ENCODE measurements at places on chromosomes 11 and 22. TPM values are rescaled to one million over a fixed set of nuclear protein-coding genes. Genes with fewer than 3 reads are reported as not detected.

NPAS4 gene
- total RNA-seq, result 1.6 TPM

APOA4 gene
- total RNA-seq, result not detected

DNA sequence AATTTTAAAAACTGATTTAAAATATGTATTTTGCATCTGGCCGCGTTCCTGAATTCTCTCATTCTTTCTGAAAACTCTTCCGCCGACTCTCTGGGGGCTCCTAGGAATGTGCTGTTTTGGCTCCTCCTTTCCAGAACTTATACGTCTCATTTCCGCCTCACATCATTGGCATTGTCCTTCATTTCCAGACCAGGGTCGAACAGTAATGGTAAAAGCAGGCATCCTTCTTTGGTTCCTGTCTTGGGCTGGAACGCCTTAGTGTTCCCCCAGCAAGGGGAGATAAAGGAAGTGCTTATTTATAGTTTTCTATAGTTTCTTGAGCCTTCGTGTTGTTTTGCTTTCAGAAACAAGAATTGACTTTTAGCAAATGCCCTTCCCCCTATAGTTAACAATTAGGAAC is 10.9 kb upstream of the TNNT3 start:
- no peak for DNase-seq

DNA sequence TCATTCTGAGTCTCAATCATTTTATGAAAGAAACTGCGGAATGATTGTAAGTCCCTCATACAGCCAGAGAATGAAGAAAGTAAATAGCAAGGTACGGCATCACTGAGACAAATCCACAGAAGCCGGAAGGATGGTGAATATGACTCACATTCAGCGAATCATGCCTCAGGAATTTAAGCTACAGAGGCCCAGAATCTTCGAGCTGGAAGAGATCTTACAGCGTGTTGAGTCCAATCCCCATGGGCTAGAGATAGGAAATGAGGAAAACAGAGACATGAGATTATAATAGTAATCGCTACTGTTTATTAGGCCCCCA is 173.2 kb downstream of the KIF18A start:
- DNase-seq, result peak; percentile 1

DNA sequence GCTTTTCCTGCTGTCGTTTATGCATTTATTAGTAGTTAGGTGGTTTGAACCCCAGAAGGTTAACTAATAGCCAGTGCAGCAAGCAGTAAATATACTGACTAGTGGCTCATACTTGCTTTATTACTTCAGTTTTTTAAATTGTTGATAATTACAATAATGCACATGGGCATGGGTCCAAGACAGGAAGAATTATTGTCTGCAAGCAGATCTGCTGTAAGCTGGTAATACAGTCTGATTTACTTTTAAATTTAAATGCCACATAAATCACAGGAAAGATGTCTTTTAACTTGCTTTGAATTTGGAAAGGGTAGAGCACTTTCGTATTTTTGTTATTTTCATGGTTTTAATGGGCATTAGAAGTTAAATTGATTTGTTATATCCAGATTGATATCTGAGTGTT is 27.1 kb downstream of the APLP2 start:
- DNase-seq, result no peak

OR56A1 gene
- 0.05 TPM for total RNA-seq

DNA sequence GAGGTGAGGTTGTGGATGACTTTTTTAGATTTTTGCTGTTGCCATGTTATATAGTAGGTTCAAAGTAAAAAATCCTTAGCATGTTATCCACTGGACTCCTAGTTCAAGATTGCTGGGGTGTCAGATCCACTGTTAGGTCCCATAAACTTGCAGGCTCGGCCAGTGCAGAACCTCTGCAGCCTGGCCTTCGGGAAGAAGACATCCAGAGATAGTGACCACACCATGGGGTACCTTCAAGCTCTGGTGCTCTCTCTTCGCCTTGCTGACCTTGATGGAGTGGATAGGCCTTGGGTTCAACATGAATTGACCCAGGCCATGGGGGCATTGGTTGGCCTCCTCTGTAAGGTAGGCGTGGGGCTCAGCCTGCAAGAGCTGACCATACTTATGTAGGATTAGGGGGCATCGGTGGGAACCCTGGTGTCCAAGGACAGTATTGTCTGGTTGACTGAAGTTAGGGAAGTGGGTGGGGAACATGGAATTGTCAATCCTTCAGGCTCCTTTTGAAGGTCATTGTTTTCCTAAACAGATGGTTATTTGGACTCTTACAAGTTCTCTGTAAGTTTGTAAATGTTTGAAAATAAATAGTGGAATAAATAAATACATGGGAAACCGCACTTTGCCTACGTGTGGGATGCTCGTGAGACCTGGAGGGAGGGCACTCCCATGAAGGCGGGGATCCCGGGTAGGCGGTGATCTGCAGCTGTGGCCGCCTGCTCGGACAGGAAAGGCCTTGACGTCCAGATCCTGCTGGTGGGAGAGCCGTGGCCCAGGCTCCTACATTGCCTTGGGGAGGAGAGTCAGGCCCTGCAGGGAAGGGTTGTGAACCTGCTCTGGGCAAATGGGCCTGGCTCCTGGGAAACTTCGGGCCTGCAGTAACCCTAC is 37.1 kb downstream of the BCR start:
- DNase-seq, result no peak

DNA sequence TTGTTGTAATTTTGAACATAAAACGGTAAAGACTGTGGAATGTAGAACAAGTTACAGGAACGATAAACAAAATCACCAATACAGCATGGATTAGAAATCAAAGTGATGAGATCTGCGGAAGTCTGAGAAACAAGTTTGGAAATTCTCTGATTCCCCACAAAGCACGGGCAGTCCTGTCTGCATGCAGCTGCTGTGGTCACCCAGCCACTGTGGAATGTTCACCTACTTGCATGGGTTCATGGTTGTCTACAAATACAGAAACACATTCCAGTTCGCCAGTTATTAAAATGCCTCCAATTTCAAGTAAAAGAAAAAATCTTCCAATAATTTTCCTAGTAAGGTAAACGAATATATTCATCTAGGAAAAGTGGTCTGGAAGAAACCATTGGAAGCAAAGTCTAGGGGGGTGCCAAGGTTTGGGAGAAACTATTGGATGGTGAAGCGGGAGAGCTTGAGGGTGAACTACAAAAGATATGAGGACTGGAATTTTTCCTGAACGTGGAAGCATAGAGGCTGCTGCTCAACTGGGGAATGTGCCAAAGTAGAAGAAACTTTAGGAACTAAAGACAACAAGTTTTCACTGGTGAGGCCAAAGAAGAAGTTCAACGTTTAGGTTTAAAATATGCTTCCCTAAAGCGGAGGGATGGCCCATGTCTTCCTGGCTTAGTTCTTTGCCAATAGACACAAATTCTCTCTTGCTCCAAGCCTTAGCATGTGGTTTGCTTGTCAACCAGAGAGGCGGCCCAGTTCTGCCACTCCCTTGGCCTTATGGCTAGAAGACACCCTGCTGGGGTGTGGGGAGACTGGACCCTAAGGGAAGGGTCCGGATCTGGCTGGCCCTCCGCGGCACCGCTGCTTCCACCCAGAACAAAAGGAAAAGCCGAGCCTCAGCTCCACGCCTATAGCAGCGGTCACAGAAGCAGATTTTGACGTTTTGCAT is 70.2 kb downstream of the CTTN start:
- DNase-seq, result no peak

GRCh38 chr11:20105427-20105826 is 54.8 kb downstream of the DBX1 start:
- DNase-seq, result no peak

LSP1 gene
- total RNA-seq, result 50.7 TPM

SERPING1 gene
- 53.6 TPM for total RNA-seq

OR52A1 gene
- not detected for total RNA-seq

GRCh38 chr11:36073411-36074203 is 129.7 kb downstream of the LDLRAD3 start:
- no peak for DNase-seq

DNA sequence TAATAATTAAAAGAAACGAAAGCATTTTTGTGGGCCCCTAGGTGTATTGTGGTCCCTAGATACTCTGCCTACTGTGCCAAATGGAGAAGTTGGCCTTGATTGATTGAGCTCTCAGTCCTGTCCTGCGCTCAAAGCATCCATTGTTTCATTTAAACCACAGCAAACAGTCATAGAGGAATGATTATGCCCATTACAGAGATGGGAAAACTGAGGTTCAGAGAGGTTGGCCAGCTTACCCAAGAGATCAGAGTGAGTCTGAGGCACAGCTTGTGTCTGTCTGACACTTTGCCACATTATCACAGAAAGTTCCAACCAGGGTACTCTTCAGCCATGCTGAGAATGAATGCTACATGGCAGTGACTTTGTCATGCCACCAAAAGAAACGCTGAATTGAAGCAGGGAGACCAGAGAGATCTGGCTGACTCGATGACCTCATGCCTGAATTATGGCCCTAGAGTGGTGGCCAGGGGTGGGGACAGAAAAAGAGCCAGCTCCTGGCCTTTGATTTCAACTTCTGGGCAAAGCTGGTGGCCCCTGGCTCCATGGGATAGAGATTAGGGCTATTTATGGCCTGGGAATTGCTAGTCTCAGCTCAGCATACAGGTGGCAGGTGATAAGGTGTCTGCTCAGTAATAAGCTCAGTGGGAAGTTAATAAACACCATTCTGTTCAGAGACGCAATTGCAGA is 180.5 kb downstream of the MIAT start:
- no peak for DNase-seq

DNA sequence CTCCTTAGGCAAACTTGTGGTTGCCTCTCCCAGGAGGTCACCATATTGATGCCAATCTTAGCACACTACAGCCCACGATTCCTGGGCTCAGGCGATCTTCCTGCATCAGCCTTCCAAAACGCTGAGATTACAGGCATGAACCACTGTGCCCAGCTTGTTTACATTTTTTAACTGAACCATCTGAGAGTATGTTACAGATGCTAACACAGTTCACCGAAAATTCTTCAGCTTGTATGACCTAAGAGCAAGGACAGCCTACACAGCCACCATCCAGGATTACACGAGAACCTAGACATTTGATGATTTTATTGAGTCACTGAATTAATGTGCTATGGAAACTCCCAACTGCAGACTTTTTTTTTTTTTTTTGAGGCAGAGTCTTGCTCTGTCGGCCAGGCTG is 5.8 kb upstream of the LGALS1 start:
- DNase-seq, result no peak

DNA sequence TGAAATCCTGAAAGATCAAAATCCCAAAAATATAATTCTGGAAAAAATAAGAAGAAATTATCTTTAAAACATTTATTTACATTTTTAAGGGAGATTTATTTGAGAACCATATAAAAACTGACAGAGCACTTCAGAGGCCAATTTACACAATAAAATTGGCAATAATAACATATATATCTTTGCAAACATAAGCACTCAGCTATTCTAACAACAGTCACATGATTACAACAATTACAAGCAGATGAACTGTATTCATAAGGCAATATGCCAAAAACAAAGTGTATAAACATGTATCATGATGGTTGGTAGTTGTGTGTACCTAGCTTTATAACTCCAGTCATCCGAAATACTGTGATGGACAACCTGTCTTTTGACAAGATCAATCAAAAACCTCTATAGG is 17.7 kb upstream of the RASSF10 start:
- DNase-seq, result no peak

- no peak for DNase-seq
Measured at GRCh38 chr11:81005595-81005994, 1564.8 kb upstream of the TENM4 start.

ACR gene
- total RNA-seq, result not detected

- no peak for DNase-seq
Measured at GRCh38 chr11:10392095-10393079, 62.7 kb upstream of the AMPD3 start.

DNA sequence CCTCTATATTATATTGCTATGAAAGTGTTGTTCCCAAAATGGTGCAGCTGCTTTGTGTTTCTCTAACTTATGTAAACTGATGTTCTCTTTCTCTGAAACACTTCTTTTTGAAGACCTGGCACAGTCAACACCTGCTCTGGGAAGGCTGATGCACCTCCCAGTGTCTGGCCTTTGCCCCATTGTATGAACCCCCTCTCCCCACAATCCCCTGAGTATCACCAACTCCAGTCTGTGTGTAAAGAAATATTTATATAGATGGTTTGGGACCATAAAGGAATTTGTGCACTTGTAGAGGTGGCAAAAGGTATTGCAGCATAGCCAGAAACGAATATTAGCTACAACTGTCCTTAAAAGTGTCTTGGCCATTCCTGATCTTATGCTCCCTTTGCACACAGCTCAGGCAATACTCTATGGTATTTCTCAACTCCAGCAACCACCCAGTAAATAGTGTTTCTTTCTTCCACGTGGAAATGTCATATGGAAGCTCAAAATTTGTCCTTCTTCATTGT is 365.2 kb upstream of the DDI1 start:
- DNase-seq, result no peak

GRCh38 chr11:7591987-7592386 is 78.2 kb downstream of the PPFIBP2 start:
- no peak for DNase-seq

GRCh38 chr11:116180806-116181600 is 591.8 kb downstream of the BUD13 start:
- no peak for DNase-seq

- no peak for DNase-seq
Measured at GRCh38 chr11:33734441-33735270, 1.6 kb downstream of the CD59 start.

NCF4 gene
- total RNA-seq, result 9.7 TPM

GRCh38 chr11:16321148-16321547 is 35.2 kb downstream of the SOX6 start:
- no peak for DNase-seq

DNA sequence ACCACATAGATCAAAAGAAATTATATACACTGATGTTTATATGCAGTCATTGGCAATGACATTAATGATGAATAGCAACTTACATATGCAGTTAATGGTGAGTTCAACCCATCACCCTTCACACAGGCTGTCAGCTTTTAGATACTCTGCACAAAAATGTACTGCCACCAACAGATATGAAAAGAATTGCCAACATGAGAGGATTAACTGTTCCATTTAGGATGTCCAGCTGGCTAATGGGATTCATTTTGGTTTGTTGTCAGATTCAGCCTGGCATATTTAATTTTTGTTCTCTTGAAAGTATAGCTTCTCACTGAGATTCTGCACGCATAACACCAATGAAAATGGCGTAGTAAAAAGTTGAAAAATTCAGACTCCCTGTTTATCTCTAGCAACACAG is 554.0 kb upstream of the ARHGAP42 start:
- no peak for DNase-seq

DNA sequence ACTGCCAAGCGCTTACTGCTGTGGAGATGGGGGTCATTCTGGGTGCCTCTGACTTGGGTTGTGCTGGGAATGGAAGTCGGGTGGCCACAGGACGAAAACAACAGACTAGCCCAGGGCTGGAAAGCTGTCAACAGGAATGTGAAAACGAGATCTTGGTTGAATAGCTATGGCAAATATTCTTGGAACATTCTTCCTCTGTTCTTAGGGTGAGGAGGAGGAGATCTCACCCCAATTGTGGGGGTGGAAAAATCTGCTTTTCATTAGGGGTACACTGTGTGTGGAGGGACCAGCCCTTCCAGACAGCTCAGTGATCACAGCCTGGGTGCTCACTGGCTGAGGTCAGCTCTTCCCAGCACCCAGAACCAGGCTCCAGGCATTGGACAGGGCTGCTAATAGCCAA is 52.0 kb upstream of the PRSS23 start:
- DNase-seq, result no peak

GRCh38 chr22:39414886-39415285 is 15.3 kb downstream of the TAB1 start:
- no peak for DNase-seq

ELMOD1 gene
- total RNA-seq, result 1.6 TPM

- no peak for DNase-seq
Measured at GRCh38 chr11:124608147-124608546, 3.1 kb upstream of the PANX3 start.

Measured in urinary bladder (tissue), 4 donors.